ENCODE measurements at places on chromosomes 1 and 21.

DNA sequence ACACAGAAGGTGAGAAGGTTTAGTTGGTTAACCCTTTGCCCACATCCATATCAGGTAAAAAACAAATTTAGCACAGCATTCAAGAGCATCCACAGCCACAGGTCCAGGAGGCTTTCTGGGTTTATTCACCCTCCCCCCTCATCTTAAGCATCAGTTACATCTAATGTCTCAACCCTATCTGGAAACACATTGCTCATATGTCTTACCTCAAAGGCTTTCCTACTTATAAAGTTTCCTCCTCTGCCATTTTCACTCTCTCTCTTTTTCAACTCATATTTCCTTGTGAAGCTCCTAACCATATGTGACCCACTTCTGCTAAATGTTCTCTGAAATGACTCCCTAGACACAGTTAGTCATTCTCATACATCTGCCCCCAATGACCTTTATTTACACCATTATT, 47.9 kb upstream of the RUNX1 start:
- DNase-seq: no peak

DNA sequence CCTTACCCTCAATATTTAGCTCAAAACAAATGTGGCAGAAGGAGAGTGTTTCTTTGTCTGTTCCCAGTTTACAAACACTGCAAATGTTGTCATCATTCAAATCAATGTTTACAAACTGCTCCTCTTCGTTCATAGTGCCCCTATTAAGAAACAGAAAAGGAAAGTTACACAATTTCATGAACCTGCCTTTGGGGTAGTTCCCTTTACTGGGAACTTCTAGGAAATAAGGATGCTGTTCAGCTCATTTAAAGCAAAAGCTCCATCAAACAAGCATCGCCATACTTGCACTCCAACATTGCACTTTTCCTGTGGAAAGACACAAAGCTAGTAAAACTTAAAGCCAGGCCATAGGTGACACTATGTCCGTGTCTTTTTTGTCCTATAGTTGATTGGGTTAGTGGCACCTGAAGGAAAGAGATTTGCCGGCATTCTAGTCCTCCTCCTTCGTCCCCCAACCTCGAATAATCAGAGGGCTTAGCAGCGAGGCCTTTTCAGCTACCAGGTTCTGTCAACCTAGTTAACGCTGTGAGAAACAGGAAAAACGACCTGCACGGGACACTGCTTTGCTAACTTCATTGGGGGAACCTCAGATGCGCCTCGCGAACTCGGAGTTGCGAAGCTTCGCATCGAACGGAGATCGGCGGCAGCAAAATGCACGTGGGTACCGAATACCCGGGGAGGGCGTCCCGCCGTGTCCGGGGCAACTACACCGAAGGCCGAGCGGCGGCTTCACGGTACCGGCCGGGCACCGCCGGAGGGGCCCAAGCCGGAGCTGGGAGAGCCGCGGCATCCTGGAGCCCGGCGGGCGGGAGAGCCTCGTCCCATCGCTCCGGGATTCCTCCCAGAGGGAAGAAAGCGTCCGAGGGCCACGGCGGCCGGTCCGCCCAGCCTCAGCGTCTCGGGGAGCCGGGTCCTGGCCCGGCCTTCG, 706 bp downstream of the C21orf91 start:
- DNase-seq: peak; percentile 46

GRCh38 chr1:216632980-216633379, 90.2 kb downstream of the ESRRG start:
- no peak for DNase-seq

DNA sequence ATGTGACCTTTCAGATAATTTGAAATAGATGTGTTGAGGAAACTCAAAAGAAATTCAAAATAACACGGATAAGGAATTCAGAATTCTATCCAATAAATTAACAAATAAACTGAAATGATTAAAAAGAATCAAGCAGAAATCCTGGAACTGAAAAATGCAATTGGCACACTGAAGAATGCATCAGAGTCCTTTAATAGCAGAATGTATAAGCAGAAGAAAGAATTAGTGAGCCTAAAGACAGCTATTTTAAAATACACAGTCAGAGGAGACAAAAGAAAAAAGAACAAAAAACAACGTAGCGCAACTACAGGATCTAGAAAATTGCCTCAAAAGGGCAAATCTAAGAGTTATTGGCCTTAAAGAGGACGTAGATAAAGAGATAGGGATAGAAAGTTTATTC, 99.6 kb upstream of the SAMSN1 start:
- DNase-seq: no peak

DNA sequence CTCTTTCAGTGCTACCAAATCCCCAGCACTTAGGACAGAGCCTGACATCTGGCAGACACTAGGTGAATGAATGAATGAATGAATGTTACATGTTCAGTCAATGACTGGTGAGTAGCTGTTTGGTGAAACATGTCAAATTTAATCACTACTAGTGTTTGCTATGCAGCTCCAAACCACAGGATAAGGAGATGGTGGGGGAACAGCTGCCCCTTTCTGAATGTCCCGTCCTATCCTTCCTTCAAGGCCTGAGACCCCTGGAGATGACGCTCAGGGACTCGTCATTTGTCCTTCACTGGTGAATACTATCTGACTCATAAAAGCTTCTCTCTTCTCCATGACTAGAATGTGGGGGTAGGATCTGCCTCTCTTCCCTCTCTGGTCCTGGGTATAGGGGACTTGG, 175.4 kb downstream of the HIVEP3 start:
- no peak for DNase-seq

DNA sequence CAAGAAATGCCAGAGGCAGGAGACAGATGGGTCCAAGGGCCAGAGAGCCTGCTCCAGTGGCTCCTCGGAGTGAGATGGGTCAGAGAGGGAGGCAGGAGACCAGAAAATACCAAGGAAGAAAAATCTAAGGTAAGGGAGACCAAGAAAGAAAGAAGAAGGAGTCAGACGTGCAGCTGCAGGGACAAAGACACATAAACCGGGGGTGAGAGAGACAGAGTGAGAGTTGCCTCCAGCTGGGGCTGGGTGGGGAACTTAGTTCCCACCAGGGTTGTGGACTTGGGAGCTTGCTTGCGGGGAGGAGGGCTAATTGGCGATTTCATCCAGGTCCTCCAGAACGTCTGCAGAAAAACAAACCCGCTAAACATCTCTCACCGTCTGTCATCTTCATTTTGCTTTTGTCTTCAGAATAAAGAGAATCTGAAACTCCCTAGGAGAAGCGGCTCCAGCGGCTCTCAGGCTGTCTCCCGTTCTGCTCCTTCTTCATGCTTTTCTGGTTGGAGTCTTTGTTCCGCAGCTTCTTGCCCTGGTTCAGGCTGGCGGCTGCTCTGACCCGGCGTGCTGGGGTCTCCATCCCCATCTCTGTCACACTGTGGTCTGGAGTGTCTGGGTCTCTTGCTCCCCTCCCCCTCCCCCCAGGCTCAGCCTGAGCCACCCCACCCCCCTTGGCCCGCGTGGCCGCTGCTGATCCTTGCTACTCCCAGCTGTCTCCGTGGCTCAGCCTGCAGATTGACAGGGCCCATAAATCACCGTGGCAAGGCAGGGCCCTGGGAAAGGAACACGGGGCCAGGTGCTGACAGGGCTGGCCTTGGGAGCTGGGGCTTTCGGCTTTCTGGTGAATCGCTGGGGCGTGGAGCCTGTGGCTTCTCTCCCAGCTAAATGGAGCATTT, 66.6 kb downstream of the UBIAD1 start:
- DNase-seq: no peak

- no peak for DNase-seq
Observed at GRCh38 chr1:60280256-60280655, 206.7 kb upstream of the C1orf87 start.

DNA sequence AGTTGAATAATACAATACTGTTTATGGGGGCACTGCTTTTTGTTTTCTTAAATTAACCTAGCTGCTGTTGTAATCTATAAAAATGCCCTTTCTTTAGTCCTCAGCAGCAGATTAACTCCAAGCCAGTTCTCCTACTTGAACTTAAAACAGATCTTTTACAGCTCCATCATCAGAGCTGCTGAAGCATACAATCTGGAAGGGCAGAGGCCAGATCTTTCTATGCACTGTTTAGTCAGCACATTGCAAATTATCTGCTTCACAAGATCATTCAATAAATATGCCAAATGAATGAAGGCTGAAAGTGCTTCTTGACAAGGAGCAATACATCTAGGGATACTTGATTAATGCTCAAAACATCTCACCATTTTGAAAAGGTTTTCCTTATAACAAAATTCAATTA, 115.8 kb downstream of the PLPPR5 start:
- DNase-seq: no peak

DNA sequence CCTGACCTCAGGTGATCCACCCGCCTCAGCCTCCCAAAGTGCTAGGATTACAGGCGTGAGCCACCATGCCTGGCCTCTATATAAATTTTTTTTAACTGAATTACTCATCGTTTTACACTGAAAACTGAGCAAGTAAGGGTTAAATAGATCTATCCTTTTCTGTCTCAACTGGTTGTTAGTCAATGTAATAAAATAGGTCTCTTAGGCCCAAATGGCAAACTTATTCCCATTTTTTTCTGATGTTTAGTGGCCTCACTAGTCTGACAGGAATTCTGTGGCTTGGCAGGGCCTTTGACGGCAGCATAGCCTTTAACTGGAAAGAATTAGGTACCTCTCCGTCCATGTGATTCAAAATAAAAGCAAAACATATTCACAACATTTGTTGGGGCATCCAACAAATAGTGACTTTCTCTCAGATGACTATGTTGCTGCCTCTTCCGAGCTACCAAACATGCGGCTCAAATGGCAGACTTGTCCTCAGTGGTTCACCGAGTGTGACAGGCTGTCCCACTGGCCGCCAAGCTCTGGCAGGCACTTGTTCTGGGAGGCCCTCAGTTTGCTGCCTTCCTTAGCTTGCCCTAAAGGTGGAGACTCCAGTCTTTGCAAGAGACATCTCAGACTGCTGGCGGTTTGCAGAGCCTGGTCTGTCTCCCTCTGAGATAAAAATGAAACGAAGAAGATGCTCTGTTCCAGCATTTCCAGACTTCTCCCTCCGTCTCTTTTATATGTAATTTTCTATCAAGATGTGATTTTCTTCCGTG, 17.4 kb downstream of the ATP1A4 start:
- DNase-seq: no peak

DNA sequence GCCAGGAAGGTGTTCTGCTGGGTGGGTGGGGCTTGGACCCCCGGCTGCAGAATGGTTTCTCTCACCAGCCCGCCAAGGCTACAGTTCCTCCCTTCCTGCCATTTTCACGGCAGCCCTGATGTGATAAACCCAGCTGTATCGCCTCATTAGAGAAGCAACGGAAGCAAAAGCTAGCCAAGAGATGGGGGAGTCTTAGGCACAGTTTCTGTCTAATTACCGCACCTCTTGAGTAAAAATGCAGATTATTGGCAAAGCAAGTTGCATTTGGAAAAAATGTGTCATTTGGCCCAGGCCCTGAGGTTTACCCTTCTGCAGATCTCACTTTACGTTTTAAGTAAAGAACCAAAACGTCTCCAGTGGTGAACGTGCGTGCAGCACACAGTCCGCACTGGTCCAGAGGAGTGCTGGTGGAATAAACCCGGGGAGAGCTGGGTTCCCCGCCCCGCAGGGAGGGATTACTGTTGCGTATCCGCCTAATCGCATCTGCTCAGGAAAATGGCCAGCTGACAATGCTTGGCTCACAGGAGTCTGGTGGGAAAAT, 109.9 kb downstream of the GALNT2 start:
- DNase-seq: no peak

GRCh38 chr21:44314561-44314960, 14.7 kb downstream of the PFKL start:
- no peak for DNase-seq

- DNase-seq: no peak
Observed at GRCh38 chr21:28644762-28645161, 347.9 kb downstream of the LTN1 start.

DNA sequence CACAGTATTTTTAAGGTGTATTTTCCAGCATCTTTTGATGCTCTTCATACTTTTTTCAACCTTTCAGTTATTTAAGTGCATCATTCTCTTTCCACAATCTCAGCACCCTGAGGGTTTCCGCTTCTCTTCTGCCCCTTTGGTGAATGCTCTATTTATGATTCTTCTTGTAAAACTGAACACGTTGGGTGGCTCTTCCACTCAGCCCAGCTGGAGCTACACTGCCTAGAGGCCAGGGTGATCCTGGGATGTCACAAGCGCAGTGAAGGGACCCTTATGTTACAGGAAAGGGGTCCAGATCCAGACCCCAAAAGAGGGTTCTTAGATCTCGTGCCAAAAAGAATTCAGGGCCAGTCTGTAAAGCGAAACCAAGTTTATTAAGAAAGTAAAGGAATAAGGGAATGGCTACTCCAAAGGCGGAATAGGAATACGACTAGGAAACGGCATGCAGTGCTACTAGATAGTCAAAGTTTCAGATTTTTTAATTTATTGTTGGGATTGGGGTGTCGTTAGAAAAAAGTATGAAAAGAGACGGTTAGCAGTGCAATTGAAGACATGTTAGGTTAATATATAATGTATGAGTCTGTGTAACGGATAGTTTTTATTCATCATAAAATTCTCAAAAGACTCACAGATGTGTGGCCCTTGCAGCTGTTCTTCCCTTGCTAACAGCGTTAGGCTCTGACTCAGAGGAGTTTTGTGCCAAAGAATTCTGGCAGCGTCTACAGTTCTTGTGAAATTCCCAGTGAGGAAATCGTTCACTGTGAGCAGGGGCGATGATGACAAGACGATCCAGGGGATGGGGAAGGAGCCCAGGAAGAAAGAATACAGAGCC, 14.4 kb upstream of the ERVH48-1 start:
- no peak for DNase-seq

DNA sequence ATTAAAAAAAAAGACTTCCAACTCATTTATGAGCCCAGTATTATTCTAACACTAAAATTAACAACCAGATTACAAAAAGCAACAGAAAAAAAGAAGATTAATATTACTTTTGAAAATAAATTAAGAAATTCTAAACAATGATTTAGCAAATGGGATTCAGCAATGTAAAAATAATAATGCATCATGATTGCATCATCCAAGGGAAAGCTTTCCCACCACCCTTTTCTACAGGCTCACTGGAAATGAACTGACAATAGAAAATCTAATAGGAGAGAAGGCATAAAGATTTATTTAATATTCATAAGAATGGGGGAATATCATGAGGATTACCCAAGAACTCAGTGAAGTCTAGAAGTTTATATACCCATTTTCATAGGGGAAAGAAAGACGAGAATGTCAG, 1671.9 kb downstream of the NCAM2 start:
- DNase-seq: no peak

DNA sequence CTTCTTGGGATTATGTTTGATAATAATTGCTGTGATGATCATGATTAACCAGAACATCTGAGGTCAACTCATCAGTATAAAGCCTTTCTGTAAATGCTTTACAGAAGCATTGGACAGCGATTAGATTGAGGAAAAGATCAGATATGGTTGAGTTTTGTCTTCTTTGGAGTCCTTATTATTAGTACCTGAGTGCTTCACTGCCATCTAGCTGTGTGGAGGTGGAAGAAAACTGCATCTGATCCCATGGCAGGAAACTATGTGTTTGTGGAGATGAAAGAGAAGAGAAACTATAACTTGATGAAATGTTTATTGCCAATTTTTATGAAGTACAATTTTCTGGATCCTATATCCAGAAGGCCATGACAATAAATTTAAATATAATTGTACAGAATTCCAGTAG, 11.4 kb downstream of the FLG2 start:
- no peak for DNase-seq

DNA sequence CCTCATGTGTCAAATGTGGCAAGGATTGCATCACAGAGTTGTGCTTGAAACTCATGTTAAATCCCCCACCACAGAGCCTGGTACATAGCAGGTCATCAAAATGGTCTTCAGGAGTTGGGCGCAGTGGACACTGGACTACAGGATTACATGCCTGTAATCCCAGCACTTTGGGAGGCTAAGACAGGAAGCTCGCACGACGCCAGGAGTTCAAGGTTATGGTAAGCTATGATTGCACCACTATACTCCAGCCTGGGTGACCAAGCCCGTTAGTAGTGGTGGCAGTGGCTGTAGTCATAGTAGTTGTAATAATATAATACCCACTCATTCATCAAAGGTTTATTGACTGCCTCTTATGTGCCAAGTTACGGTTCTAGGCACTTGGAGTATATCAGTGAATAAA, 123.4 kb upstream of the IRF2BP2 start:
- DNase-seq: no peak

Measured in CD8-positive, alpha-beta T cell (primary cell).